Activated naive CD8-positive, alpha-beta T cell treated with anti-CD3 and anti-CD28 coated beads for 36 hours (primary cell): ENCODE measurements at places on chromosomes 1 and 21.

GRCh38 chr1:233440951-233441401 lies 113.5 kb downstream of the MAP3K21 start:
- DNase-seq, result no peak

DNA sequence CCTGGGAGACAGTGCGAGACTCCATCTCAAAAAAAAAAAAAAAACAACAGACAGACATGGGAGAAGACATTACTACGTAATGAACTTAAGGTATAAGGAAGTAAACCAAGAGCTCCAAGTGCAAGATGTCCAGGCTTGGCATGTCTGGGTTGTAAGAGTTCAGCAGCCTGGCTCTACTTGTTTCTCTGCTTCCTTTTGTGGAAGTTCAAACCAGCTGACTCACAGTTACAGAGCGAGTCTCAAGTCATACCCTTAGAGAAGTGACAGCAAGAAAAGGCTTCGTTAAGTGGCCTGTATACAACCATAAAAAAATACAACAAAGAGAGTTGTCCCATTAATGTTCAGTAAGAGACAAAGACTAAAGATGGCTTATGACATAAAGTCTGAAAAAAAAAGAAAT lies 1.3 kb downstream of the RIT1 start:
- no peak for DNase-seq

DNA sequence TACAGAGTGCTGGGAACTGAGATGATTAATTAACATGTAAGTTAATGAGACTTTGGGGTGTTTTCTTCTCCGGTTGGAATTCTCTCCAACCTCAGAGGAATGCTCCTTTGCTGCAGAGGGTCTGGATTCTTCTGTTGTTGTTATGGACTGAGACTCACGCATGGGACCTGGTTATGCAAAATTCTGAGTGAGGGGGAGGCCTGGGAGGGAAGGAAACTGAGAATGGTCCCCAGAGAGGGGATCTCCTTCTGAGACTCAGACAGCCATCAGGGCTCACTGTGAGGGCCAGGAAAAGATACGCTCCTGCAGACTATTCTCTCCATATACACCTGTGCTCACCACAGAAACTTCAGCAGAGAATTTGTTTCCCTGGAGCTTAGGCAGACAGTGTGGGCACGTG lies 56.3 kb downstream of the HTR6 start:
- DNase-seq, result no peak

GRCh38 chr1:206554211-206554610 lies 46.9 kb downstream of the RASSF5 start:
- DNase-seq, result no peak

DNA sequence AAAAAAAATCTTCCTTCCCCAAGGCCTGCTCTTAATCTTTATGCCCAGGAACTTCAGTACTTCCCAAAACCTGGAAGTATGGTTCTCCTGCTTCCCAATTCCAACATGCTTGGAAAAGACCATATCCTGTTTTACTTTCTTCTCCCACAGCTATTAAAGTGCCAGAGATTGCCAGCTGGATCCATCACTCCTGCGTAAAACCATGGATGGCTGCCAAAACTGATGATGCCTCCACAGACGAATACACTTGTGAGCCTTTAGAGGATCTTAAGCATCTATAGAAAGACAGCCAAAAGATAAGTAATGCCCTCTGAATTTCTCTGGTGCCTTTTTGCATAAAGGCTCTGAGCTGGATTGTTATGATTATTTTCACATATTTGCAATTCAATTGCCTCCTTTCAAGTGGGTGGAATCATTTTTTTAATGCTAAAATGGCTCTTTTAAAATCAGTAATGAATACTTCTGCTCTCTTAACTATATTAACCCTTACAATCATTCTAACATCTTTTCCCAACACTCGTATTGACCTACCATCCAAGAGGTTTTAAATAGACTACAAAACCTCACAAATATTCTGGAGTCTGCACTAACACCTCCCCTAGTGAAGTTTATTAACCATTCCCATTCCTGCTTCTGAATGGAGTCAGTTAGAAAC lies 1807.8 kb downstream of the BRINP3 start:
- no peak for DNase-seq

DNA sequence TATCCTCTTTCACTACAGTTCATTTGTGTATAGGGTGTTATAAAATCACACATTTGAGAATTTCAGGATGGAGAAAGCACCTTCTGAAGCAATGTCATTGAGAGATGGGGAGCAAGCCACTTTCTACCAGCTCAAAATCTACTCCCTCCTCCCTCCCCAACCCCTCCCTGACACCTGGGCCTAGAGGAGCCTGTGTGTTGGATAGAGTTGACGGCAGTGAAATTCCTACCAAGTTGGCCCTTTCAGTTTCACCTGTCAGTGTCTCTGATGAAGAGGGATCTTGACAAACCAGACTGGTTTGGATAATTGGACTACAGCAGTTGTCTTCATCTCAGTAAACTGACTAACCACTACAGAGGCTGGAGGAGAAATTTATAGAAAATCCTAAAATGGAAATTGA lies 125.0 kb upstream of the HOOK1 start:
- DNase-seq, result no peak

DNA sequence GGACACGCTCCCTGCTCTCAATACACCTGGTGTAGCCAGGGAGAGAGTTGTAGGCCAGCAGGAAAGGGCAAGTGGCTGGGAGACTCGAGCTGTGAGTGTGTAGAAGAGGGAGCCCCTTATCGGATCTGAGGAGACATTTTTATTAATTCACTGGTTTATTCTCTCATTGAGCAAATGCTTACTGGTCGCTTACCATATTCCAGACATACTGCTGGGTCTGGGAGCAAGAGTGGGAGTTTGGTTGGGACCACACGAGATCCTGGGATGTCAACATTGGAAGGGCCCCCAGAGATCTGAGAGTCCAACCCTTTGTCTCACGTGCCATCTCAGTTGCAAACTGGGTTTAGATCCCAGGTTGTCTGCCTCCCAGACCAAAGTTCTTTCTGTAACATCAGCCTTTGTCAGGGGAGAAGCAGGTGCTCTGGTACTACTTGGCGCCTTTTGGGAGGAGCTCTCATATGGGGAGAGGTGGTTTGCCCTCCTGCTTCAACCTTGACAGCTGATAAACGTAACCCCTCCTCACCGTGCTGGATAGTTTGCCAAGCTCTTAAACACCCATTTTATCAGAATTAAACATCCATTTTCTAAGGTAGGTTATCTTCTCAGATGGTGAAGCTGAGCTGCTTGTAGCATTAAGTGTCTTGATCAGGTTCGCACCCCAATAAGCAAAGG lies 742 bp downstream of the TMEM222 start:
- DNase-seq, result no peak

DNA sequence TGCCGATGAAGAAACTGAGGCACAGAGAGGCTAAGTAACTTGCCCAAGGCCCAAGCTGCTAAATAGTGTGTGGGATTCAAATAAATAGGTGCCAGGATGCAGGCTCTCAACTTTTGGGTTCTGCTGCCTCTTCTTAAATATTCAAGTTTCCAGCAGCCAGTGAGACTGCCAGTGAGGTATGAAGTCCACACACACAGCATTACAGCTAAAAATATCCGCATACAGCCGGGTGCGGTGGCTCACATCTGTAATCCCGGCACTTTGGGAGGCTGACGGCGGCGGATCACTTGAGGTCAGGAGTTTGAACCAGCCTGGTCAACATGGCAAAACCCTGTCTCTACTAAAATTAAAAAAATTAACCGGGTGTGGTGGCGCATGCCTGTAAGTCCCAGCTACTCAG lies 78.4 kb upstream of the DIRAS3 start:
- no peak for DNase-seq

- no peak for DNase-seq
These were observed 335.0 kb upstream of the GREM2 start for GRCh38 chr1:240946926-240947325.

GRCh38 chr1:164263540-164263939 lies 295.4 kb upstream of the PBX1 start:
- no peak for DNase-seq

- no peak for DNase-seq
These were observed 74.7 kb downstream of the AJAP1 start for GRCh38 chr1:4729090-4729471.

- no peak for DNase-seq
These were observed 3.4 kb downstream of the TRIM11 start for GRCh38 chr1:228403231-228403631.

- DNase-seq, result no peak
These were observed 28.8 kb downstream of the TOR1AIP1 start for GRCh38 chr1:179910934-179911333.

GRCh38 chr1:118535901-118536300 lies 350.9 kb upstream of the SPAG17 start:
- DNase-seq, result no peak

- no peak for DNase-seq
These were observed 3.1 kb downstream of the MCL1 start for GRCh38 chr1:150576367-150576711.

GRCh38 chr1:203564024-203564423 lies 62.6 kb upstream of the ATP2B4 start:
- DNase-seq, result no peak

DNA sequence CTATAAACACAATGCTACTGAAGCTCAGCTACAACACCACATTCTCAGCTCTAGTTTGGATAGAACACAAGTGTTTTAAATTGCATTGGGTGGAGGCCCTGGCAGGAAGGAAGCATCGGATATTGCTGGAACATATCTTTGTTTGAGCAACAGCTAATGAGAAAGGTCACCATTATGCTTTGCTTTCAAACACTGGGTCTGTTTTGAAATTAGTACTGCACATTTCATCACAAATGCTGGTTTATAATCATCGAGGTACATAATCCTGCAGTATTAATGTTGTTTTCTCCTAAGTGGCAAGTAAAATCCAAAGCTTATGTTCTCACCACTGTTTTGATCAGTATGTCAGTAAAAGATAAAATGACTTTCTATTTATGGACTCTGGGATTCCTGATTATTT lies 61.5 kb upstream of the ARHGAP29 start:
- DNase-seq, result no peak

- no peak for DNase-seq
These were observed 80.7 kb downstream of the NID1 start for GRCh38 chr1:235984041-235984825.

DNA sequence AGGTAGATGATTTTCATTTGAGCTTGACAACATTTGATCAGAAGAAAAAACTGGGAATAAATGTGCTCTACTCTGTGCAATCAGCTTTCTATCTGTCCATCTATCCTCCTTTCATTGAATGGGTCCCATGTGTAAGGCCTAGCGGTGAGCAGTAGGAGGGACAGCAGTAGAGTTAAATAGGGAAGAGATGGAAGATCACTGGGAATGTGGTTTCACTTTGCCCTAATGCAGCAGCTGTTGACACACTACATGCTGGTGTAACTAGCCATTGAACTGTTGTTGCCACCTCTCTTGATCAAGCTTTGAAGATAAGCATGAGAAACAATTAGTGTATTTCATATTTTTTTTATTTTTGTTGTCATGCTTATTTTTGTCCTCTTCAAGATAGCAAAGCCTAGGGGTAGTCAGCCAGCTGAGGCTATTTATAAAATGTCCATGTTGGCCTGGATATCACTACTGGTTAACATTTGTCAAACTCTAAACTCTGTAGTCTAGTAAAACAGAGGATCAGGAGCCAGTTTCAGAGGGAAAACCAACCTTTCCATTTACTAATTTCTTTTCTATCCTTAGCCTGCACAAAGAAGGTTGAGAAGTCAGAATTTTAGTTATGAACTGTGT lies 41.9 kb downstream of the CACNA1E start:
- DNase-seq, result no peak

DNA sequence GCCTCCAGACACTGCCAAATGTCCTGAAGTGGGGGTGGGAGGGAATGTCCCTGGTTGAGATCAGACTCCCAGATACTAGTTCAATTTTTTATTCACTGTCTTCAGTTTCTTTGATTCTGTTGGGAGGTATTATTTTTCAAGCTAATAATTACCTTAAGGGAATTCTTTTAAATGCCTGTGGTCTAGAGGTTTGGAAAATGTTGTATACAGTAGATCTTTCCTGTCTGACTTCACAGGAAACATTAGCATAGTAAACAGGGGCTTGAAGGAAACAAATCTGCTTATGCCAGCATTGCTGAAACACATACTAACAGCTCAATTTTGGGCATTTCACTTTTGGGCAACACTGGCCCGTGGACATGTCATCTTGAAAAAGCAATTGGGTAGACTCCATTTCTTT lies 84.3 kb upstream of the HP1BP3 start:
- DNase-seq, result no peak

GRCh38 chr1:27071049-27071416 lies 58.4 kb upstream of the TENT5B start:
- no peak for DNase-seq

DNA sequence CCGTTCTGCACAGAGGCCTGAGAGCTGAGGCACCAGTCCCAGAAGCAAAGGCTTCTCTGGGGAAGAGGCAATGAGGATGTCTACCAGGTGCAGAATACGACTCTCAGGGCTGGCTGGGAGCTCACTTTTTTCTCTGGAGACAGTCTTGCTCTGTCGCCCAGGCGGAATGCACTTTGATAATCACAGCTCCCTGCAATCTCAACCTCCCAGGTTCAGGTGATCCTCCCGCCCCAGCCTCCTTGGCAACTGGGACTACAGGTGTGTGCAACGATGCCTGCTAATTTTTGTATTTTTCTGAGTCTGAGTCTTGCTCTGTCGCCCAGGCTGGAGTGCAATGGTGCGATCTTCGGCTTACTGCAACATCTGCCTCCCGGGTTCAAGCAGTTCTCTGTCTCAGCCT lies 17.6 kb downstream of the NADK start:
- no peak for DNase-seq

- no peak for DNase-seq
These were observed 7.3 kb upstream of the FABP3 start for GRCh38 chr1:31380181-31380580.

GRCh38 chr1:4599521-4599920 lies 54.9 kb upstream of the AJAP1 start:
- no peak for DNase-seq

DNA sequence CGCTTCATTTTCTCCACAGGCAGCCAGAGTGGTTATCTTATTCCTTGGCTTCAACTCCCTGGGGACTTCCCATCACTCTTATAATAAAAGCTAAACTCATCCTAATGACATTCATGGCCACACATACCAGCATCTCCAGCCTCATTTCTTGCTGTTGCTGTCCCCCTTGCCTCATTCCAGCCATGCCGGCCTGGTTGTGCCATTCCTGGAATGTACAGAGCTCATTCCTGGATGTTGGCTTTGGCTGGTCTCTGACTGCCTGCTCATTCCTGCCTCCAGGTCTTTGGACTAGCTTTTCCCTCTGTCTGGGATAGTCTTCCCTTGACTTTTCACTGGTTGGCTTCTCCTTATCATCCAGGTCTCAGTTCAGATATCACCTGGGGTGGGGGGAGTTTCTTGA lies 2.4 kb upstream of the PEF1 start:
- no peak for DNase-seq

GRCh38 chr1:195898924-195899323 lies 709.3 kb downstream of the KCNT2 start:
- DNase-seq, result no peak

GRCh38 chr1:234499943-234500245 lies 20.9 kb upstream of the TARBP1 start:
- DNase-seq, result no peak

DNA sequence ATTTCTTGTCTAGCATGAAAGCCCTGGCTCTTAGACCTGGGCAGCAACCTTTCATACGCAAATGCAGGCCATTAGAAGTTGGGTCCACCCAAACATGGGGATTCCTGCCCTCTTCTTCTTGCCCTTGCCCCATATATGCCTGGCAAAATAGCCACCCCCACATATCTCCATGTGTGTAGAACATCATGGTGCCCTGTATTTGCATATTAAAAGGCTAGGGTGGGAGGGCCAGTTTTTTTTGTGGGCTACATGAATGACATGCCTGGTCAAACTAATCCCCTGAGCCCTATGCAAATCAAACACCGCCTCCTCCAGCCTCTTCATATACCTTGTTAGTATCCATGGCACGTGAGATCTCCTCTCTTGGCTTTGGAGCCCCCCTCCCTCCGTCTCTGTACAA lies 24.7 kb downstream of the MFSD2A start:
- no peak for DNase-seq
